Sciatic nerve (tissue), 2 donors: ENCODE measurements at places on chromosomes 4 and X. TPM values are rescaled to one million over a fixed set of nuclear protein-coding genes. Genes with fewer than 3 reads are reported as not detected.

CFI gene
- 50.8 TPM for total RNA-seq

GAGE1 gene
- total RNA-seq = not detected

RAB41 gene
- total RNA-seq = not detected

CLIC2 gene
- 25.3 TPM for total RNA-seq

CT55 gene
- total RNA-seq = not detected

DDX53 gene
- not detected for total RNA-seq

TMEM175 gene
- 26.8 TPM for total RNA-seq

DMRTC1 gene
- total RNA-seq = not detected

FAM9C gene
- not detected for total RNA-seq

STPG2 gene
- total RNA-seq = 1.5 TPM

SMAD1 gene
- total RNA-seq = 37.4 TPM

MAN2B2 gene
- total RNA-seq = 27.2 TPM
